ENCODE measurements at places on chromosomes 4 and X.

- no peak for DNase-seq
Measured at GRCh38 chr4:102328045-102328444, 17.2 kb downstream of the SLC39A8 start.

- no peak for DNase-seq
Measured at GRCh38 chrX:114619874-114620273, 36.0 kb downstream of the HTR2C start.

DNA sequence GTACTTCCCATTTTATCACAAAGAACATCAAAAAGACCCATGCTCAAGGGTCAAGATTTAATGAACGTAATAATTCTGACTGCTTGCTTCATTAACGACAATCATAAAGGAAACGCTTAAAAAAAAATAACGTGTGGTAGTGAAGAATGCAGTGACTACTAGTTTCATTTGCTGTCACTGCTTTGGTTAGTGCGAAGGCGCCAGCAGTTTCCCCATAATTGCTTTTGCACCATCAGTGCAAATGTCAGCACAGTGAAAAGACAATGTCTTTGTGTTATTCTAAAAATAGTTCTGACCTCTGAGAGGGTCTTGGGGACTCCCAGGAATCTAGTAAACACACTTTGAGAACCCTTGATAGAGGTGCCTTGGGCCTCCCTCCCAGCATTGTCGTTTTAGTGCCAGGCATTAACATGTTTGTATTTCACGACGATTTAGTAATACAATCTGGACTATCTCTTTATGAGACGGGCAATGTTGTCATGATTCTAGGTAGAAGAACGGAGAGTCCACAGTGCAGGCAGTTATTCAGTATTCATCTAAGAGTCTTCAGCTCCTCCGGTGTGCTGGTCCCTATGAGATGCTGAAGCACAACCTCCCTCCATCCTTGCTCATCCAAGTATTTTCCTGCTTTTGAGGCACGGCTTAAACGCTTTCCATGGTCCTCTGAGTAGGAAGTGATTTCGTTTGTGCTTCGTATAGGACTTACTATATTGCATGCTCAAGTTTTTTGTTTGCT is 71.0 kb downstream of the AFF1 start:
- DNase-seq, result no peak

DNA sequence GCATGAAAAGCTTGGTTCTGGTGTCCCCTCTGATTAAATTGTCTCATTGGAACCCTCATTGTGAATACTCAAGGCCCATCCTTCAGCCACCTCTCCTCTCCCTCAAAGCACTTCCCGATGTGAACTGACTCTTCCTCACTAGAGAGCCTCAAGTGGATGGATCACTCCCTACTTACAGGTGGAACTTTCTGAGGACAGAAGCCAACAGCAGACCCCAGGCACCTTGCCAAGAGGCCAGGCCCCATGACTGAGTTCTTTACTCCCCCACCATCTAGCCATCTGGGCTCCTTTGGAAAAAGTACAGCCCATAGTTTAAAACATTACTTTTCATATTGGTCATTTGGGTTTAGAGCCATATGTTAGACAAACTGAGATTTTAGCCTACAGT is 224.1 kb downstream of the SHROOM3 start:
- no peak for DNase-seq

DNA sequence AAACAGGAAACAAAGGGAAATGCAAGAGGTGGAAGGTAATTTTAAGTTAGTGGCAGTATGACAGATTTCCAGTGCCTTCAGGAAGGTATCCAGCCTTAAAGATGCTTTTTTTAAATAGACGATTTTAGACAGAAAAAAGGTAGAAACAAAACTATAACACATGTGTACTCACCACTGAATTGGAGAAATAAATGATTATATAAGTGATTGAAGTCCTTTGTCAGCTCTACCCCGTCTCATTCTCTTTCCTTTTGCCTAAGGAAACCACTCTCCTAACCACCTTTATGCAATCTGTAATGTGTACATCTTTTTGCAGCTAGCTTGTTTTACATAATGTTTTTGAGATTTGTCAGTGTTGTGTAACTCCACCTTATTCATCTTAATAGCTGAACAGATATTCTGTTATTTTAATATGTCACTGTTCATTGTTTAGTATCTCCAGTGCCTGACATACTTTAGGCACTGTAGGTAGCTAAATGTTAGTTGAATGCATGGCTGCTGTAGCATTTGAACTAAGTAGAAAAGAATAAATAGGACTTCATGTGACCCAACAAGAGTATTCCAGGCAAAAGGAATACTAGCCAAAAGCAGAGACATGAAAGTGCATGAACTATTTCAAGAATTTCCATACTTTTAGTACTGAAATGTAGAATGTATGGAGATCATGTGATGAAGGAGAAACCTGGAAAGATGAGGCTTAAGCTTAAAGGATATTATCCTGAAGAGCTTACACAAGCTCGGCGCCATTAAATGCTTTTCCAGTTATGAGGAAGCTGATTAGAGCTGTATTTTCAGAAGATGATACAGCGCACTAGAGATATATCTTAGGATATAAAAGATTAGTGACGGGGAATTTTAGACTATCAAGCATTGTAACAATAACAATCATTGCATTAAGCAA is 865 bp downstream of the FAM200B start:
- no peak for DNase-seq

- DNase-seq, result no peak
Measured at GRCh38 chr4:137956256-137956655, 285.9 kb downstream of the SLC7A11 start.

GRCh38 chr4:189001971-189002450 is 862.8 kb downstream of the TRIML1 start:
- no peak for DNase-seq

DNA sequence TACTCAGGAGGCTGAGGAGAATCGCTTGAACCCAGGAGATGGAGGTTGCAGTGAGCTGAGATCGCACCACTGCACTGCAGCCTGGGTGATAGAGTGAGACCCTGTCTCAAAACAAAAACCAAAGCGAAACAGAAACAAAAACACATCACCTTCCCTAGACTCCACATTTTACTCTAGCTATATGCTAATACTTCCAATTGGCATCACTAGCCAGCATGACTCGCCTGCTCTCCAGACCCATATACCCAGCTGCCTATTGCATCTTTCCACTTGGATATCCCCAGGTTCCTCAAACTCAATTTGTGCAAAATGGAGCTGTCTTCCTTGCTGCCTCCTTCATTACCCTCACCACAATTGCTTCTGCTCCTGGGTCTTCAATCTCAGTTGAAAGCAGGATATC is 22.4 kb upstream of the LAP3 start:
- no peak for DNase-seq
